ENCODE measurements at places on chromosomes 12 and 14.

DNA sequence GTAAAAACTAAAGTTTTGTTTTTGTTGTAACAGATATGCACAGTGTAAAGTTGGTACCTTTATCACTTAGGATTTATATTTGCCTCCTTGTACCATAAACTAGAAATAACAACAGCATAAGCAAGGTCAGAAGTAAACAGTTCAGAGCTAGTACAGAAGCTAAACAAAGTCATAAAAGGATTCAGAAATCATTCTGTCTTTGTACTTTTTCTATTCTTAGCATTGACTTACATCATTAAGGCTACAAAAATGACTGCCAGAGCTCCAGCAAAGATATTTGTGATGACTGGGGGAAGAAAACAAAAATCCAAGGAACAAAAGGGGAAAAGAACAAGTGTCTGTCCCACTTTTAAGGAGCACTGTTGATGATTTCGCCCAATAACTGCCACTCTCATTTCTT, 347.2 kb downstream of the CCDC91 start:
- DNase-seq = no peak

GRCh38 chr14:102688290-102688689, 89.0 kb upstream of the TRAF3 start:
- no peak for DNase-seq

GRCh38 chr12:5996459-5996858, 51.4 kb upstream of the ANO2 start:
- DNase-seq = no peak

DNA sequence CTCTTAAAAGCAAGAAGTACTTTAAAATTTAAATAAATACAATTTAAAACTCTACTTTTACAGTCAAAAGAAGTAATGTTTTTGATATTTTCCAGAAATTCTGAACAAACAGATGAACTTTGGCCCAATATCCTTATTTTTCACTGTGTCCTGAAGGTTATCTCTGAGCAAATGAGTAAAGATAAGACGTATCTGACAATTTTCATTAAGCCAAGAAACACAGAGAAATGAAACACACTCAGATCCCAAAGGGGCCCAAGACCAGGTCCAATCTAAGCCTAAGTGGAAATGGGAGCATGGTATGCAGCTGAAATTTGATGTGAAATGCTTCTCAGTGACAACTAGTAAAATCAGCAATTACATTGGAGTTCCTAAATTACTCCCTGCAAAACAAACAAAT, 105.6 kb upstream of the COCH start:
- DNase-seq = no peak

DNA sequence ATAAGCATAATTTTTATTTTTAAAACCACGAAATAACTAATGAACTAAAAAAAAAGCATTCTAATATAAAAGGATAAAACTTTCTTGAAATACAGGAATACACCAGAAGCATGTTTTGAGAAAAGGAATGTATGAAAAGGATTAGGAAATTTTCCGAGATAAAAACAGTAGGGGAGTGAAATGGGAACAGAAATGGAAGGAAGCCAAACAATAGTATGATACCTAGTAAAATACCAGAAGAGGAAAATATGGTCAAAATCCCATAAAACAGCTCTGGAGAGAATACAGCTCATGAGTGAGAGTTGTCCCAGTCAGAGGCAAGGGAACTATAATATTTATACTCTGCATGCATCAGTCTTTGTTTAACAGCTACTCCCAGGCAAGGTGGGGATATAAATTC, 1016.2 kb downstream of the SLC6A15 start:
- no peak for DNase-seq

All from HTR-8/SVneo (cell line).